ENCODE measurements at places on chromosomes 16 and 17.
A peak's percentile ranks its signal among the peaks of the same experiment; 100 is the strongest.

DNA sequence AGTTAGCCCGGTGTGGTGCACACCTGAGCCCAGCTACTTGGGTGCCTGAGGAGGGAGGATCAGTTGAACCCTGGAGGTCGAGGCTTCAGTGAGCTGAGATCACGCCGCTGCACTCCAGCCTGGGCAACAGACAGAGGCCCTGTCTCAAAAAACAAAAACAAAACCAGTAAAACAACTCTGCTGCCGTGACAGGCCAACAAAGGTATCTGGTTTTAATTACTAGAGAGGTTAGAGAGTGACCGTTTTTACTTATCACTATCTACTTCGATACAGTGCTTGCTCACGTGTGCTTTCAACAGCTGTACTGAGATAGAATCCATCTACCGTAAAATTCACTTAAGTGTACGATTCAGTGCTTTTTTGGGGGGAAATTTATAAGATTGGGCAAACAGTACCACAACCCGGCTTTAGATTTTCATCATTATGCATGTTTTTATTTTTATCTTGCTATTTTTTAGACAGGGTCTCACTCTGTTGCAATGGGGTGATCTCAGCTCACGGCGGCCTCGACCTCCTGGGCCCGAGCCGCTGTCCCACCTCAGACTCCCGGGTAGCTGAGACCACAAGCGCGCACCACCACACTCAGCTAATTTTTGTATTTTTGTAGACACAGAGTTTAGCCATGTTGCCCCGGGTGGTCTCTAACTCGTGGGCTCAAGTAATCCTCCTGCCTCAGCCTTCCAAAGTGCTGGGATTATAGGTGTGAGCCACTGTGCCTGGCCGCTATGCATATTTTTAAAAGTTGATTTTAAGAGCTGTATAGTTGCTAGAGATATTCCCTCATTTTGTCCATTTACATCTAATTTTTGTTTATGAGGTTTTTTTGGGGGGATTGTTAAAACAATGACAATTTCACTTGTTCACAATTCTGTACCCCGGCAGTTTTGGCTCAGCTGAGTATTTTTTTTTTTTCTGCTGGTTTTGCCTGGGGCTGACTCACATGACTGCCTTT is 30.9 kb downstream of the SERPINF1 start:
- peak; percentile 70 for DNase-seq

DNA sequence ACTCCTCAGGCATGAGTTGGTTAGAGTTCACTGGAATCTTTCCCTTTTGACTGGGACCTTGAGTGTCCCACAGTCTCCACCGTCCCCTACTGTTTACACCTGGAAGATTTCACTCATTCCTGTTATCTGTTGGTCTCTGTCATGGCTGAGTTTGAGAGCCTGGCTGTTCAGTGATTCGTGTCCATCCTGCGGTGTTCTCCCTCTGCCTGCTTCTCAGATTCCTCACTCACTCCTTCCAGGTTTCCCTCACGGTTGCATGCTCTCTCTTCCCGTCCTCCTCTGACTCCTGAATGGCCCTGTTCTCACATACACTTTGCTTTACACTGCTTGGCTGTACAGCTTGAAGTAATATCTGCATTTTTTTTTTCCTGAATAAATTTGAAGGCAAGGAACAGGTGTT is 24.5 kb downstream of the OR1D5 start:
- DNase-seq: no peak

- no peak for DNase-seq
Measured at GRCh38 chr17:10471858-10472257, 2.5 kb upstream of the MYH4 start.

DNA sequence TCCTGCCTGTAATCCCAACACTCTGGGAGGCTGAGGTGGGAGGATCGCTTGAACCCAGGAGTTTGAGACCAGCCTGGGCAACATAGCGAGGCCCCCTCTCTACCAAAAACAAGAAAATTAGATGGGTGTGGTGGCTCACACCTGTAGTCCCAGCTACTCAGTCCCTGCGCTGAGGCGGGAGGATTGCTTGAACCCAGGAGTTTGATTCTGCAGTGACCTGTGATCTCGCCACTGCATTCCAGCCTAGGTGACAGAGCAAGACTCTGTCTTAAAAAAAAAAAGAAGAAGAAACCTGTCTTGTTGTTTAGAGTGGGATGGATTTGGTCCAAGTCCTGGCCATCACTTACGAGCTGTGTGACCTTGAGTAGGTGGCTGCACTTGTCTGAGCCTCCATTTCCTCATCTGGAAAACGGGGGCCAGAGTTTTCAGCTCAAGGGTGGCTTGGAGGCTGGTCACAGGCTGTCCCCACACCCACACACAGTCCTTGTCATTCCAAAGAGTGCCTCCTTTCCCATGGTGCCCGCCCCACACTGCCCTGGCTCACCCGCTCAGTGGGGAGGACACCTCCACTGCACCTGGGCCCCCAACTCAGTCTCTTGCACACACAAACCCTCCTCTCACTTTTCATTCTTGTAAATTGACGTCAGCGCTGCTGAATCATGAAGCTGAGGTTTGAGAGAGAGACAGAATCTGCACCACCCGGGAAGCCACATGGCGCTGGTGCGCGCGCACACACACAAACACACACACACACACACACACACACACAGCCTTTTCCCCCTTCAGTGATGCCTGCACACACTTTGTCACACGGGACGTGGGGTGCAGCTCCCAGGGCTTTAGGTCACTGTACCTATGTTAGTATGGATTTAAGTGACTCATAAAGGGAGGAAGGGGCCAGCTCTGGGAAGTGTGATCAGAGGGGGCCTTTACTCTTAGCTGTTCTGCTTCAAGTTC is 4.2 kb downstream of the SOCS1 start:
- DNase-seq: no peak

DNA sequence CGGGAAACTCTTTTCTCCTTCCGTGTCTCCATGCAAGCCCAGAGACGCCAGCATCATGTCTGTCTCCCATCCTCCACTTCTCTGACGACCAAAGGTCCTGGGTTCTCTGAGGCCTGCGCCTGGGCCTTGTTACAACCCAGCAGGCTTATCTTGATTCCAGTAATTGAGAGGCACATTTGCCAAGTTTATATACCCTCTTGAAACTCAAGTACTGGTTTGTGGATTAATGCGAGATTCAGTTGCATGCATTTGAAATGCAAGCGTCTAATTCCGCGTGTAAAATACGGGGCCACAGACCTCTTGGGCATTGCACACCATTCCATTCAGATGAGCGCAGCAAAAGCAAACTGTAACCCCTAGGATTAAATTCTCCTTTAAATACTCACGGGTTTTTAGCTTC is 28.7 kb upstream of the CRISPLD2 start:
- DNase-seq: no peak

DNA sequence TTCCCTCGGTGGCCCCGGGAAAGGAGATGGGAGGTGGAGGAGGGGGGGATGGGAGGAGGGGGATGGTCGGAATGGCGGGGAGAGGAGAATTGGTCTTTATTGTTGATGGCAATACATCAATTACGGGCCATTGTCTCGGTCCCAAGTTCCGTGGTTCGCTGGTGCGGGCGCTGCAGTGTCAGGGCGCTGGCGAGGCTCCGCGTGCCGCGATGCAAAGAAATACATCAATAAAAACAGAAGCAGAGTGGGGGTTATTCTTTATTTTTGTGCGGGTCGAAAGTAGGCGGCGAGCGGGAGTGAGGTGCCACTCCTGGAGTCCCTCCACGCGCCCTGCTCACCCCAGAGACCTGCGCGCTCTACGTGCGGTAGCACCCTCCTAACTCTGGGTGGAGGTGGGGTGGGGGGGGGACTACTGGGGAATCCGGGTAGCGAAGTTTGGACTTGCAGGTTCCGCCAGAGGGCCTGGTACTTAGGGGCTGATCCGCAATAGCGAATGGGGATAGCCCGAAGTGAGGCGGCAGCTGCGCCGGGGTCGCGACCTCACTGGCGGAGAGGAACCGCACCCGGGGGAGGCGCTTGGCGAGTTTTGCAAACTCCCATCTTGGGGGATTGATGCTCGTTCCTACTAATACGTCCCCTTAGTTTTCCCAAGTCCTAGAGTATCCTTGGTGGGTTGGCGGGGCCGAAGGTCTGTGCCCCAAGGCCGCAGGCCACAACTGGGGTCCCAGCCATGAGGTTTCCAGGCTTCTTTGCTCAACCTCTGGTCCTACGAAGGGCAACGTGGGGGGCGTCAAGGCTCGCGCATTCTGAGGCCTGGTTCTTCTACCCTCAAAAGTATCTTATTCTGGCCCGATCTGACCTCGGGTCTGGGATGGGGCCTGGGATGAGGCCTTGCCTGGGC is 3.5 kb upstream of the SALL1 start:
- DNase-seq: peak; percentile 60

DNA sequence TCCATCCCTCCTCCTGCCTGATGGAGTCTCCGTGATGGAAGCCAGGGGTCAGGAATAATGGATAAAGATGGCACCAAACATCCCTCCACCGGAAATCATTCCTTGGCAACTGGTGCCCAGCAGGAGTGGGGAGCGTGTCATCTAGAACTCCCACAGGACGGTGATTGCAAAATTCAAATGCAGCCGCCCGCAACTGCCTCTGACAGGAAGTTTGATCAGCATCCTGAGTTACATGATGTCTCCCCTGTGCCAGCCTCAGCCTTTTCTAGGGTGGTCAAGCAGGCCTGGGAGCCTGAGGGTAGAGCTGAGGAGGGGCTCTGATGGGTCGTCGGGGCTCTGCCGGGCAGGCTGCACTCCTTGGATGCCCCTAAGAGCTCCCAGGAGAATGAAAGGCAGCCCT is 52.8 kb downstream of the GSG1L start:
- no peak for DNase-seq

GRCh38 chr16:86697715-86698114 is 119.4 kb downstream of the FOXL1 start:
- no peak for DNase-seq

DNA sequence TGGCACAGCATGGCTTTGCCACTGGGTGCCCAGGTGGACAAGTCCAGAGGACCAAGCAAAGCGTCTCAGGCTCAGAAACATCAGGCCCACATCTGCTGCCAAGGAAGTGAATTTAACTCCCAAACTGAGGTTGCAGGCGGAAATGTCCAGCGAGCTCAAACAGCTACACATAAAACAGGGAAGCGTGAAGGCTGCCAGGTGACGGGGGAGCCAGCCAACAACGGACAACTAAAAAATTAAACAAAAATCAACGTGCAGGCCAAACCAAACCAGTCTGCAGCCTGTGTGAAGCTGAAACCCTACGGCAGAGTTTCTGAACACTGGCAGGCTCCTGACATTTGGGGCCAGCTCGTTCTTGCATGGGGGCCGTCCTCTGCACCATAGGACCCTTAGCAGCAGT is 2.5 kb downstream of the TK1 start:
- DNase-seq: no peak

DNA sequence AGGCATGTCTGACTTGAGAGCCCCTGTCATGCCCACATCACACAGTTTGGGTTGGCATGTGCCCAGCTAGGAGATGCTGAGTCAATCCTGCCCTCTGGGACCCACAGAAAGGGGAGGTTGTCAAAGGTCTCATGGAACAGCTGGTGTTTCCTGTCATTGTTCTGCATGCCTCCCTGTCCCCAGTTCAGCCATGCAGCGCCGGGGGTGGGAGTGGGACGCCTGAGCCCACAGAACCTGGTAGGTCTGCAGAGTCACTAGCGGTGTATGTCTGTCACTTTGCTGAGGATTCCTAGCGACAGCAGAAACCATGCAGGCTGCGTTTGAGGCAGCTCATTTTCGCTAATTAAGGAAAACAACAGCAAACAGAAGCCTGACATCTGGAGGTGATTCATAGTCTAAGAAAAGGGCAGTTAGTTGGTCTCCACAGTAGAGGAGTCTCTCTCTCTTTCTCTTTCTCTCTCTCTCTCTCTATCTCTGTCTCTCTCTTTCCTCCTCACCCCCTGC is 19.6 kb upstream of the CCL1 start:
- DNase-seq: no peak

DNA sequence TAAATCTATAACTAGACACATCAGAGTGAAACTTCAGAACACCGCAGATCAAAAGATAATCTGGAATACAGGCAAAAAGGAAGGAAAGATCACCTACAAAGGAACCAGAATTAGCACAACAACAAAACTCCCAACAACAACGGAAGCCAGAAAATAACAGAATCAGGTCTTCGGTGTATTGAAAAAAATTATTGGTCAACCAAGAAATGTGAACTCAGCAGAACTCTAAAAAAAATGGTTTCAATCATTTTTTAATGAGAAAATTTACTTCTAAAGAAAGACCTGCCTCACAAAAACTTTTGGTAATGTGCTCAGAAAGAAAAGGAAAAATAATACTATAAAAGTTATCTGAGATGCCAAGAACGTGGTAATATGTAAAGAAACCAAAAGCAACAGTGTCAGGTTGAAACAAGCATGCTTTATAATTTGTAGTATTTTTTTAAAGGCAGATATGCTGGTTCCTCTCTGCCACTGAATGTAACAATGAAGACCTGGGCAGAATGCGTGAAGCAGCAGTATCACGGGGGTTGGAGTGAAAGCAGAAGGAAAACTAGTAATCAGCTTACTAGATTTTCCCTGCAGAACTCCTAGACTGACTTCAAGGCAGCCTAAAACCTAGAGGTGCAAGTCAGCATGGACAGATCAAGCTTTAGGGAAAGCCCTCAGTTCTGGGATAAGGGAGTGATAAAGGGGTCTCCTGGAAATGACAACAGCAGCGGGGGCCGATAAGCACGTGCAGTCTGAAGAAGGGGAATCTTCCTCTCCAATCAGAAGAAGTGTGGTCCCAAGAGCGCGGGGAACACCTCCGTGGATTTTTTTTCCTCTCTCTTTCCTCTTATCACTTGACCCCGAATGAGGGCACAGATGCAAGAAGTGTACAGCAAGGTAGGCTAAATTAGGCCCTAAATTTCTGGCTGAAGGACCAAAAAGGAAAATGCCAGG is 80.9 kb upstream of the TEKT1 start:
- DNase-seq: no peak

DNA sequence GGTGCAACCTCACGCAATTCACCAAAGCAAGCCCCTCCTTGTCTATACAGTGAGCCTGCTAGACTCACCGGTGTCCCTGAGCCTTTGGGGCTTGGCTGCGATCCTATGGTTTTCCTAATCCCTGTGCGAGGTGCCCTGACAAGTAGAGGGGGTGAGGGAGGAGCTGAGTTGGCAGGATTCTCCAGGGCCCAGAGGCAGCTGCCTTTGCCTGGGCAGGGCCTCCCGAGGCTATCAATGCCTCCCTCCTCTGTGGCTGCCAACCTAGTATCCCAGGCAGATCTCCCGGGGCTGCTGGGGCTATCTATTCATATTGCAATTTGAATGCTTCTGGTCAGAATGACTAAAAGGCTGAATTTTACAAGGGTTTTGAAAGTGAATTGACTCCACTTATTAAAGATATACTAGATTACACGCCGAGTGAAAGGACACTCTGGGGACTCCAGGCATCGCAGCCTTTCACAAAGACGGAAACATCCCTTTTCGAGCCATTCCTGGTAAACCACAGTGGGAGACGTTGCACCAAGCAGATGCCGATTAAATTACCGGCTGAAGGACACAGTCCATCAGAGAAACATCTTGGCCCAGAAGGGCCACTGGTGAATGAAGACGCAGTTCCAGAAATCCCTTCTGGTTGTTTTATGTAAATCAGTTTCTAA is 11.3 kb upstream of the PITPNM3 start:
- DNase-seq: peak; percentile 62

GRCh38 chr16:64990101-64990500 is 131.8 kb downstream of the CDH11 start:
- no peak for DNase-seq

DNA sequence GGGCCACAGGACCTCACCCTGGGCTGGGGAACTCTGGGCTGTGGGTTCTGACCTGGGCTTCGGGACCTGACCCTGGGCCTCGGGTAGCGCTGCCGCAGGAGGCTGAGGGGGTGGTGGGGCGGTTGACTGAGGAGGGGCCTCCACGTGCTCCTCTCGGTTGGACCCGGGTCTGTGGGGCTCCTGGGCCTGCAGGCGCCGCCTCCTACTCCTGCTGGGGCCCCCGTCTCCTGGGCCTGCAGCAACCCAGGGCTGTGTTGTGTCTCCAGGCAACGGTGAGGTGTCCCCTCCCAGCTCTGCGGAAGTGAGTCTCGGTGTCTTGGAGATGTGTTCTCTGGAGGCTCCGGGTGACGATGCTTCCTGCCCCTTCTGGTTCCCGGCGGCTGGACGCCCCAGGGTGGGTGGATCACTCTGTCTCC is 41.5 kb upstream of the GNG13 start:
- DNase-seq: no peak
